ENCODE measurements at places on chromosomes 1 and 21.

DNA sequence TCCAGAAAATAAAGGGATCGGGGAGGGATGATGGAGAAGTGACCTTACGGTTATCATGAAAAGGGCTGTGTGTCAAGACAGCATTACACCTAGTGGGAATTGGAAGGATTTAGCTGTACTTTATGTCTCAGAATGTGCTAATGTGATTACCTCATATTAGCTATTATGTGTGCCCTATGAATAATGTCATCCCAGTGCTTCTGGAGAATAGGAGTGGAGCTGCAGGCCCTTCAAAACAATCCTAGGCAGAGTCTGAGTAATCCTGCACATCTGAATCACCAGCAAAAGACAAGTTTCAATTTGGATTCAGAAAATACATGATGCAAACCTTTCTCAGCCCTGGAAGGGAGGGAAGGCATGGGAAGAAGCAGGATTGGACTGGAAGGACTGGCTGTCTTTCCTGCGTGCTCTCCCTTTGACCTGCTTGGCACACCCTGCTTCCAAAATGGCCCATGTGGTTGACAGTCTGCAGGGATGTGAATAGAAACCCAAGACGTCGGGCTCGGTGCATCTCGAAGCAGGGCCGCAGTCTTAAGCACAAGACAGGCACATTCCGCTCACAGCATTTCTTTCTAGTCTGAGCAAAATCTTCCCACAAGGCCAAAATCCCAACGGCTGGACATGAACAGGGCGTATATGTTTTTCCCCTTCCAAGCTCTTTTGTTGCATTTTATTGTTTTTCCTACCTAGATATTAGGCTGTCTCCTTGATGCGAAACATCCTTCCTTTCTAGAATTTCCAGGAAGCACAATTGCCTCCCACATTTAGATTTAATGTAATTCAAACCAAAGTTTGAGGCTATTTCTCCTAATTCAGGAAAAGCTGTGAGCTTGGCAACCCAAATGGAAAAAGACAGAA, 54.3 kb upstream of the TARBP1 start:
- DNase-seq = peak; percentile 95

DNA sequence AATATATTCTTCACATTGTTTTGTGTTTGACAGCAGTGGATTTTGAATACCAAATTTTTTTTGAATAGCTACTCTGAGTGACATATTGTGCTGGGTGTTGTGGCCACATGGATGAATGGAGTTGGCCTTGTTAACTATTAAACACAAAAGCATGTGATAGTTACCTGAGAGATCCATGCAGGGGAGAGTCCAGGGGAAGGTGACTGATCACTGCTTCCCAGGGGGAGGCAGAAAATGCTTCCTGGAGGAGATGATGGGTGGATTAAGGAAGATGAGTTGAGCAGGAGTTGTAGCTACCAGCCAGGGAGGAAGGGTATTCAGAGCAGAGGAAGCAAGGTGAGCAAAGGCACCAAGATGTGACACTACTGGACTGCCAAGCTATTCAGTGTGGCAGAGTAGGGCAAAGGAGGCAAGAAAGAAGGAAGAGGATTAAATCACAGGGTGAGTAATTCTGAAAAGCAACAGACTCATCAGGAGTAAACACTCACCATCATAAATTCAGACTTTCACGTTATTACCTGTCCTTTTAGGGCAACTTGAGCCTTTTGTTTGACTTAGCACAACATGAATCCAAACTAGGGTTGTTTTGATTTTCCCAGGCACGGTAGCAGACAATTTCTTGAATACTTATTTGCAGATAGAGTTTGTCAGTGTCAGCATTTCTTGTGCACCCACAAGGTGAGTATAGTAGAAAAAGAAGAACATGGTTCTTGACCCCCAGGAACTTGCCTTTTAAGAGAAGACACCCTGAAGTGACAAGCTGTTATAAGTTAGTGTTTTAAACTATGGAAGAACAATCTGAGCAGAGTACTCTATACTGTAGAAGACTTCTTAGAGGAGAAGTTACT, 4.2 kb downstream of the CD46 start:
- DNase-seq = no peak

DNA sequence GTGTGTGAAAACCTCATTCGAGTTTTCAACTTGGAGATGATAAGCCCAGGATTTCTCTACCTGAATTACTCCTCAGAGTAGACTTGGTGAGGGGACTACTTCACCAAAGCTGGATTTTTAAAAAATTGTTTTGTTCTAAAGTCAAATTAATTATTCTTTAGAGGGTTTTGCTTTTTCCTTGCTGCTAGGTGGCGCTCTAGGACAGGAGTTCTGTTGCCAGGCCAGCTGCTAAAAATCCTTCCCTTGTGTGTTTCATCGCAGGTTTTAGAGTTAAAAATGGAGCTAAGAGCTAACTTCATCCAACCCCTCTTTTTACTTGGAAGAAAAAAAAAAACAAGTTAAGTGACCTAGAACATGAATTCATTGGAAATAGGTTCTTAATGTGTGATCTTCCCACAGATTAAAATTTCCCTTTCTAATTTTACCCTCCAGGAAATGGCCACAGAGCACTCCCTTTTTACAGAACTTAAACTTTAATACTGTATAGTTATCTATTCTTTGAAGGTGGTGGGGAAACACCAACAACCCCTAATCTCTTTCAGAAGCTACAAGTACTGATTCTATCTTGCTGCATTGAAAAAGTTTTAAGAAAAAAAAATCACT, 36.7 kb upstream of the FAM163A start:
- peak; percentile 51 for DNase-seq

DNA sequence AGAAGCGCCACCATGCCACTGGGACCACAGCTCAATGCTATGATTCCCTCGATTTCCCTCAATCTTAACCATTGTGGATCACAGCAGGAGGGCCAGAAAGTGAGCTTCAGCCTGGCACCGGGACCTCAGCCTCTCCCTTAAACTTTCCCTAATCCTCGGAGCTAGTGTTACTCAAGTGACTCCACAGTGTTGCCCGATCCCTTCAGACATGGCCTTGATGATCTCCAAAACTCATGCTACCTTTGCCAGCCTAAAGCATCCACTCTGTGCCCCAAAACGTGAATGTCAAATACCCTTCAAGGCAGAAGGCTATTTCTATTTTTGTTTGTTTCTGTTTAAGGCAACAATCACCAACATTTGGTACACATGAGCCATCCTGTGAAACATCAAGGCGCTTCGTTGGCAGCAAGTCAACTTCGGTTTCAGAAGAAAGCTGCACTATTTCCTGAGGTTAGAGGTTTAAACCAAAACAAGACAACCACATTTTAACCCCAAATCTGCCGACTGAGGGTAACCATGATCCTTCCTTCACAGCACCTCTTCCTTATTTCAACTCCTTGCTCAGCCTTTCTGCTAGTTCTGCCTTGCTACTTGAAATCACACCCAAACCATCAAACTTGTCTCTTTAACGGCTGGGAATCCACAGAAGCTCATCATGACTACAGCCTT, 94.4 kb upstream of the KRTAP19-8 start:
- DNase-seq = peak; percentile 16

- DNase-seq = peak; percentile 23
These were observed 11.6 kb upstream of the CD247 start for GRCh38 chr1:167529829-167530474.
